ENCODE measurements at places on chromosomes 2 and 18.

GRCh38 chr2:68889500-68889899, 18.3 kb upstream of the BMP10 start:
- DNase-seq = no peak

DNA sequence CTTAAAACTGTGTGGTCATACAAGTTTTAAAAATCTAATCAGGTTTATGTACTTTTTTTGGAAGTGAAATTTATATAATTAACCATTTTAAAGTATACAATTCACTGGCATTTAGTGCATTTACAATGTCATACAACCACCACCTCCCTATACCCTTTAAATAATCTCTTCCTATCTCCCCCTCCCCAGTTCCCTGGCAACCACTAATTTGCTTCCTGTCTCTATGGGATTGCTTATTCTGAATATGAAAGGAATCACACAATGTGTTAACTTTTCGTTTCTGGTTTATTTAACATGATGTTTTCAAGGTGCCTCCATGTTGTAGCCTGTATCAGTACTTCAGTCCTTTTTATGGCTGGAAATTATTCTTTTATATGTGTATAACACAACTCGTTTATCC, 19.4 kb downstream of the CHMP3 start:
- DNase-seq = no peak

DNA sequence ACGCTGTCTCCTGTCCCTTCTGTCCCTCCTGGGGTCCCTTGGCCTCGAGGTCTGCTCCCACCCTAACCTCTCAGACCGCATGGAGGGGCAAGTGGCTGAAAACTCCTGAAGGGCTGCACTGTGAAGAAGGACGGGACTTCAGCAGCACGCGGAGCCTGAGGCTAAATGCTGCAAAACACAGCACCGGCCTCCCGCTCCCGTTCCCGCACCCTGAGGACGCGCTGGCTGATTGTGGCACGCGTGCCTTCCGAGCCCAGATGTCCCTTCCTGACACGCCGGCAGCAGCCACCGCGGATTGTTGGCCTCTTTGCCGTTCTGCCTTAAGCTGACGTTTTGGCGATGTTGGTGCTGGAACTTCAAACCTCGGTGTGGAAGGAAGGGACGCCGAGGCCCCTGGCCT, 125.9 kb upstream of the CTDP1 start:
- no peak for DNase-seq

DNA sequence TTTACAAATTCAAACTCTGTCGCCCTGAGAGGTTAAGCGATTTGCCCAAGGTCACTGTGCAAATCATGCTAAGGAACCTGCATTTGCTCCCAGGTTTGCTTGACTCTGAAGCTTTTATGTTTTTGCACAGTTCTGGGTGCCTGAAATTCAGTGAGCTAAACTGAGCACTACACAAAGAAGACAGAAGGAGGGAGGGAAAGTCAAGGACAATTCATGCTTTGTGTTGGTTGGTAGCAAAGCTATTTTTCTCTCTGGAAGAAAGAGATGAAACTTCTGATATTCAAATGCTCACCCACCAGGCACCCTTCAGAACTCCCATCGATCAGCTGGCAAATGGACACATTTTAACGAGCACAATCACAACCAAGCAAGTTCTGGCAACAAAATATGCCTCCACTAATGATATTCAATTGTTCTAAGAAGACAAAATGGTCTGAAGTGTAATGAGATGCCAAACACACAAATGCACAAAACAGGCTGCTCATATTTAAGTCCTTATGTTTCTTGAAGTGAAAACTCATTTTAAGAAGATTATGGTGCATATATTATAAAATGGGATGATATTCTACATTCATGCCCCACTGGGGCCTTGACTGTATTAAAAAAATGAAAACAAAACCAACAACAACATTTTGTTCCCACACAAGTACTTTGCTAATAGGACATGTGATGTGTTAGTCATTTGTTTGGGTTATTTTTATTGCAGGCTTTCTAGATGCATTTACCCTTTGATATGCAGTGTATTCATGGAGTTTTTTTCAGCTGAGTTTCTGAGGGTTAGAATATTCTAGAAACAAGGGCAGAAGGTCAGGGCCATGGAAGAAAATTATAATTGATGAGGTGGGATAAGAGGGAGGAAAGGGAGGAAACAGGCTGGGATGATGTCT, 445.6 kb upstream of the CELF4 start:
- no peak for DNase-seq

GRCh38 chr18:31850844-31851243, 90.2 kb upstream of the SLC25A52 start:
- DNase-seq = no peak

DNA sequence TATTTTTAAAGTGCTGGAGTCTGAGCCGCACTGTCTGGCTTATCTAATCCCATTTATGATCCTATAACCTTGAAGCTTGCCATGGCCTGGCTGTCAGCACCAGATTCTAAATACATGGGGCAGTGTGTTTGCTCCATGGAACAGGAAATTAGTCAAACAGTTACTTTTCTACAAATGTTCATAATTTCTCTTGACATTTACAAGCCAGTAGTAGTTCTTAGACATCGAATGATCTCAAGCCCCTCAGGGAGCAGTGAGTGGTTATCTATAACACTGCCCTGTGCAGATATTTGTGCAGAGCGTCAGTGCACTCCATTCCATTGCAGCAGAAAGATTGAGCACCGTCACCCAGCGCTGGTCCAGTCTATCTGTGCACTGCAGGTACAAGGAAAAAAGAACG, 205.2 kb downstream of the AGPS start:
- no peak for DNase-seq

DNA sequence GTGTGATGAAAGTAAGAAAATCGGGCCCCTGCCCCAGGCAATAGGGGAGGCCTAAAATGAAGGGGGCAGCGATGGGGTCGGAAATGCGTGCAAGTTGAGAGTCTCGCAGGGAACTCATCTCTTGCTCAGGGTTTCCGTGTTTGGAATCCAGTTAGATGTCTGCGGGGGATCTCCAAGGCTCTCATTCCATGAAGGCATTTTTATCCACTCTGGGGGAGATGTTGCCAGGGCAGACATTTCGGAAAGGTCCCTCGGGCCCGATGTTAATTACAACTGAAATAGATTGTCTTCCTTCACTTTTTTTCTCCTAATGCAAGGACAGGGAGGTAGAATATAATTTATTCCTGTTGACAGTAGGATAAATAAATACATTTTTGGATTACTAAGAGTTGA, 12.8 kb upstream of the SKOR2 start:
- no peak for DNase-seq

Data from mesothelial cell of epicardium (in vitro differentiated cells).